Fibroblast of skin of scalp (primary cell): ENCODE measurements at places on chromosomes 13 and 19.

DNA sequence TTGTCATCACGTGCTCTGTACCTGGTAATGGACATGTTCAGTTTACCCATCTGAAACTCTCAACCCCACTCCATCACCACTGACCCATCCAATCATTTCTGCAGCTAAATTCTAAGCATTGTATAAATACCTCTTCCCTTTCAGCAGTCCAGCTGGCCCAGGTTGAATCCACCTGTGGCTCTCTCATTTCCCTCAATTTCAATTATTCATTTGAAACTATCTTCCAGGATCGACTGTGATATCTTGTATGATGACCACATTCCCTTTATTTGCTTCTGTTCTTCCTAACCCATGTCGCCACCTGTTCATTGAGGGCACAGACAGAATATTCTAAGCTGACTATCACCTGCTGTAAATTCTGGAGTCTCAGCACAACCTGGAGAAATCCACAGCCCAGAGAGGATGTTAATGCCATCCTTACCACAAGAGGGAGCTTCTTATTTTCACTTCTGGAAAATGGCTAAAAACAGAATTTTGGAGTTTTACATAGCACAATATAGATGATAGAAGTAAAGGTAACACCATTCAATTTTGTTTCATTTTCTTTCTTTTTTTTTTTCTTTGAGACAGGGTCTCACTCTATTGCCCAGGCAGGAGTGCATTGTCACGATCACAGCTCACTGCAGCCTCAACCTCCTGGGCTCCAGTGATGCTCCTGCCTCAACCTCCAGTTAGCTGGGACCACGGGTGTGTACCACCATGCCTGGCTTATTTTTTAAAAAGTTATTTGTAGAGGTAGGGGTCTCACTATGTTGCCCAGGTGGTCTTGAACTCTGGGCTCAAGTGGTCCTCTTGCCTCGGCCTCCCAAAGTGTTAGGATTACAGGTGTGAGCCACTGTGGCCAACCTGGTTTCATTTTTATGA is 38.6 kb downstream of the ZNF823 start:
- peak; percentile 36 for DNase-seq

DNA sequence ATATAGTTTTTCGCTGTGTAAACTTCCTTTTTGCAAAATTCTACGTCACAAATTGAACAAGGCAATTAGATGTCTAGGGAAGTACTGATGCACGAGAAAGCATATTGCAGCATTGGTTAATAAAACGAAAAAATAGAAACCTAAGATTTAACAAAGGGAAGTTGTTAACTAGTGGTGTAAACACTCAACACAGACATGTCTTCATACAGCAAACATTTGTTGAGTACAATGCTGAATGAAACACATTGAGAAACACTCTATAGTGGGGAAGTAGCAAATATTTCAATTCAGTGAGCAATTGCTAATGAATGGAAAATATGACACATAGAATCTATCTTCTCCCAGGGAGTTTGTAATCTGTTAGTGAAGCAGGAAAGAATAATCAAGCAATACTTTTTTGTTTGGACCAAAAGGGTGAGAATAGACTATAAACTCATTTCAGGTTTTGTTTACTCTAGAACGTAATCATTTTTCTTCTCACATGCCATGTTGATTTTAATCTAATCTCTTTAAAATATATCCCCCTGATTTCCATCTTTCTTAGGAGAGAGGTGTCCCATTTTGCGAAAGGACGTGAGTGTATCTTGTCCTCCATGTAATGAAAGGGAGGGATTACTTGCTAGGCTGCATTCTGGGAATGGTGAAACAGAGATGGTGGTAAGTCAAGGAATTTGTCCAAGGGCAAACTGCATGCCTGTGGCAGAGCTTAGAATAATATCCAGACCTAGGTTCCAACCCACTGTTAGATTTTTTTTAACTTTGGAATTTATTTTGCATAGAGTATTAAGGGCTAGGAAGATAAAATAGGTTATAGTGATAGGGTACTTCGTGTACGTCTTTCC is 1.7 kb upstream of the ANKRD10 start:
- peak; percentile 95 for DNase-seq

DNA sequence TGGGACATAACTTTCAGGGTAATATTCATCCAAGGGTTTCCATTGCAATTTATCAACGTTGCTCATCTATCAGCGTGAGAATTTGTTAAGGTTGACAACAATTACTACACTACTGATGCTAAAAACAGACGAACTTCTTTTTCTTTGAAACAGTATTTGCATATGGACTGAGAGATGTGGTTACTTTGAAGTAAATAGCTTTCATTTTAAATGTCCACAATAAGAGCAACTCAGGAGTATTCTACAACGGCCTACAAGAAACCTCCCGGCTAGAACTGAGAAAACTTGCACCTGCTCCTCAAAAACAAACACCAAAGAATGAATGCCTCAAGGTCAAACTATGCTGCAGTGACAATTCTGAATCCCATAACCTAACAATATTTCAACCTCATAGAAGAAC is 238.4 kb downstream of the IRS2 start:
- no peak for DNase-seq

GRCh38 chr13:23969647-23970046 is 72.3 kb upstream of the C1QTNF9B start:
- DNase-seq: peak; percentile 49

DNA sequence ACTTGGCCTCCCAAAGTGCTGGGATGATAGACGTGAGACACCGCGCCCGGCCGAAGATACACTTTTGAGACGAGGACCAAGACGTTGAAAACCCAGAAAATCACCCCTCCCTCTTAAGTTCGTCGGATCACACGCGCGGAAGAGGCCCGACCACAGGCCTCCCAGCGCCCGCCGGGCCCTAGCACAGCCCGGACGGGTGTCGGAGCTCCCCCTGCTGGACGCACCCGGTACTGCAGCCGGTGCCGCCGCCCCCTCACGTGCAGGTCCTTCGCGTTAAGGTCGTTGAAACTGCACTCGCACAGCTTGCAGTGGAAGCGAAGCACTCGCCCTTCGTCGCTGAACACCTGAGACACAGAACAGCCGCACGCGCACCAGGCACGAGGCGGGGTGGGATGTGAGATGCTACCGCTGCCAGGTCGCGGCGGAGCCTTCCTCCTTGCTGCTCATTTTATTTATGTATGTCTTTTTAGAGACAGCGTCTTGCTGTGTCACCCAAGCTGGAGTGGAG is 35.7 kb upstream of the MATK start:
- DNase-seq: peak; percentile 31

DNA sequence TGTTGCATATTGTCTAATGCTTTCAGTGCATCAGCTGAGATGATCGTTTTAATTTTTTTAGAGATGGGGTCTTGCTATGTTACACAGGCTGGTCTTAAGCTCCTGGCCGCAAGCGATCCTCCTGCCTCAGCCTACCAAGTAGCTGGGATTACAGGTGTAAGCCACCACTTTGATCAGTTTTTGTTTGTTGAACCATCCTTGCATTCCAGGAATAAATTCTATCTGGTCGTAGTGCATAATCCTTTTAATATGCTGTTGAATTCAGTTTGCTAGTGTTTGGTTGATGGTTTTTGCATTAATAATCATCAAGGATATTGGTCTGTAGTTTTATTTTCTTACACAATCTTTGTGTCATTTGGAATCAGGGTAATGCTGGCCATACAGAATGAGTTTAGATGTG is 4.4 kb downstream of the ZNF211 start:
- no peak for DNase-seq

DNA sequence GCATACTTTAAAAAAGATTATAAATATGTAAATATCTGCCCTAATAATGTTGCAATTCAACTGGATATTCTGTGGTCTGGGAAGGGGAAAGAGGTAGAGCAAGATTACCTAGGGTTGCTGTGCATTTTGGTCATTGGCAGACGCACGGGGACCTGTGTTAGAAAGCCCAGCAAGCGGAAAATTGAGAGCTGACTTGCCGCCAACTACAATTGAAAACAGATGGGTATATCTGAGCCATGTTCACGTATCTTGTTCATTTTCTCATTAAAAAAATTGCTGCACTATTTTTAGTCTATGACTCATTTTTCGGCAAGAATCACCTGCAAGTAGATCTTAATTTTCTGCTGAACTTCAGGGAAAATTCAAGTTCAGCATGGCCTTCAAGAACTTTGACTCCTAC is 308.5 kb upstream of the TMTC4 start:
- no peak for DNase-seq

- no peak for DNase-seq
Measured at GRCh38 chr19:46844067-46844489, 6.6 kb downstream of the AP2S1 start.

- no peak for DNase-seq
Measured at GRCh38 chr13:46649816-46650215, 96.8 kb downstream of the LRCH1 start.

DNA sequence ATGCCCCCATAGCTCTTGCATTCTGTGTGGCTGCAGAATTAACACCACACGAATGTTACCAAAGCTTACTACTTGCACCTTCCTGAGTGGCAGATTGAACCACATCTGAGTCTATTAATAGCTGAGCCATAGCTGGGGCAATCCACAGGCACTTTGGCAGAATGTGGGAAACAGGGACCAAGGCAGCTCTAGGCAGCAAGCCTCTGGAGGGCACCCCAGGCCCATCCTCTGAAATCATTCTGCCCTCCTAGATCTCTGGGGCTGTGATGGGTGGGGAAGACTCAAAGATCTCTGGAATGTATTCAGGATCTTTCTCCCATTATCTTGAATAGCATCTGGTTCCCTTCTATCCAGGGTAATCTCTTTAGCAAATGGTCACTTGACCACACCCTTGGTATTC is 139.3 kb downstream of the TNFRSF19 start:
- peak; percentile 33 for DNase-seq

GRCh38 chr19:35755131-35755549 is 1.7 kb downstream of the HSPB6 start:
- no peak for DNase-seq

- DNase-seq: no peak
Measured at GRCh38 chr13:59230484-59231264, 933.1 kb downstream of the DIAPH3 start.

- peak; percentile 17 for DNase-seq
Measured at GRCh38 chr13:98781045-98781444, 28.6 kb upstream of the SLC15A1 start.

GRCh38 chr19:18436671-18437490 is 1.1 kb downstream of the ISYNA1 start:
- peak; percentile 87 for DNase-seq

DNA sequence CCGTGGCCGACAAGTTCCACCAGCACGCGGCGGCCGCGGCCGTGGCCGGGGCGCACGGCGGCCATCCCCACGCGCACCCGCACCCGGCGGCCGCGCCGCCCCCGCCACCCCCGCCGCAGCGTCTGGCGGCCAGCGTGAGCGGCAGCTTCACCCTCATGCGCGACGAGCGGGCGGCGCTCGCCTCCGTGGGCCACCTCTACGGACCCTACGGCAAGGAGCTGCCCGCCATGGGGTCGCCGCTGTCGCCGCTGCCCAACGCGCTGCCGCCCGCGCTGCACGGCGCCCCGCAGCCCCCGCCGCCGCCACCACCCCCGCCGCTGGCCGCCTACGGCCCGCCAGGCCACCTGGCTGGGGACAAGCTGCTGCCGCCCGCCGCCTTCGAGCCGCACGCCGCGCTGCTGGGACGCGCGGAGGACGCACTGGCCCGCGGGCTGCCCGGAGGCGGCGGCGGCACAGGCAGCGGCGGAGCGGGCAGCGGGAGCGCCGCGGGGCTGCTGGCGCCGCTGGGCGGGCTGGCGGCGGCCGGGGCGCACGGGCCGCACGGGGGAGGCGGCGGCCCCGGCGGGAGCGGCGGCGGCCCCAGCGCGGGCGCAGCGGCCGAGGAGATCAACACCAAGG is 821 bp downstream of the ONECUT3 start:
- DNase-seq: no peak

DNA sequence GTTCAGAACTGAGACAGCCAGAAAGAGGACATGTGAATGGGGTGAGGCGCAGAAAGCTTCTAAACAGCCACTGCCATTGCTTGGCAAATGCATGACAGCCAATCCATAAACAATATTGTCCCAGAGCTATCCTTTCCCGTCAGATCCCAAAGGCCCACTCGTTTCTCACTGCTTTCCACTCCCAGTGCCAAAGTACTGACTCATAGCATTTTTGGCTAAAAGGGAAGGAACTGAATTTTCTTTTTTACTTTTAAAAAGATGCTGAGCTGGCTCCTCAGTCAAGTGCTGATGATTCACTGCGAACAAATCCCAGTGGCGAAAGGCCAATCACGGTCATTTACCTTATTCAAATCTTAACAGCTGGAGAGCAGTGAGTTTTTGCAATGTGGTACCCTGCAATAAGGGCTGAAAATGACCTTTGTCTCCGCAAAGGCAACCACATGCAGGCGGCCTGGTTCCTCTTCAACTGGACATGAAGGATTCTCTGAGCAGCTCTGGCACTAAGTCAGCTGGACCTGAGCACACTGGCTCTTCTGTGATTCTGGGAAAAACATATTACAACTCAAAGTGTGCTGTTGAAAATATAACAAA is 151.7 kb downstream of the DCLK1 start:
- DNase-seq: peak; percentile 95

GRCh38 chr19:1067341-1067957 is 482 bp downstream of the ARHGAP45 start:
- no peak for DNase-seq
